Fibroblast of skin of left biceps (primary cell): ENCODE measurements at places on chromosomes 7 and 10.

DNA sequence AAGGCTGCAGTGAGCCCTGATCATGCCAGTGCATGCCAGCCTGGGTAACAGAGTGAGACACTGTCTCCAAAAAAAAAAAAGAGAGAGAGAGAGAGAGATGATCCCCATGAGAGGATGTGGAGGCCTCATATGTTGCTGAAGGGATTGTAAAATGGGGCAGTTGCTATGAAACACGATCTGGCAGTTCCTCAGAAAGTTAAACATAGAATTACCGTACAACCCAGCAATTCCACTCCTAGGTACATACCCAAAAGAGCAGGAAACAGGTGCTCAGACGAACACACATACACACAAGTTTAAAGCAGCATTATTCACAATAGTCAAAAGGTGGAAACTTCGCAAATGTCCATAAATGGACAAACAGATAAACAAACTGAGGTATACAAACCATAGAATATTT is 27.4 kb upstream of the CYTH3 start:
- DNase-seq: no peak

- DNase-seq: no peak
These were observed 53.5 kb upstream of the TNS3 start for GRCh38 chr7:47635091-47636080.

DNA sequence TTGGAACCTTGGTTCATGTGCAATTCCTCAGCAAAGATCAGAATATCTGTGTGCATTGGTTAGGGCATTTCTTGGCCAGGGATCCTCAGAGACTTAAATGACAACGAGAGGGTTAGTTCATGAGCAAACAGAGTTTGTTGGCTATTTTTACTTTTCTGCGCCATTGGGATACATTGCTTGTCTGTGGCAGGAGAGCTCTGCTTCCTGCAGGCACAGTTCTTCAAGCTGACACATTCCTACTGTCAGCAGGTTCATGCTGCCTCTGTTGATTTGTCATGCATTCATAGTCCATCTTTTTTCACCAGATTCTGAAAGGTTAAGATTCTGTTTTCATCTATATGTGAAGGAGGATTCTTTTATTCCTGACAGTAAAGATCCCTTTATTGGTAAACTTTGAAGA is 139.4 kb downstream of the TMEM178B start:
- no peak for DNase-seq

- no peak for DNase-seq
These were observed 59.4 kb downstream of the PLPP4 start for GRCh38 chr10:120516426-120516825.

GRCh38 chr7:46814516-46815250 is 767.2 kb downstream of the TNS3 start:
- no peak for DNase-seq

GRCh38 chr10:51709324-51709972 is 10.1 kb upstream of the CSTF2T start:
- DNase-seq: no peak

DNA sequence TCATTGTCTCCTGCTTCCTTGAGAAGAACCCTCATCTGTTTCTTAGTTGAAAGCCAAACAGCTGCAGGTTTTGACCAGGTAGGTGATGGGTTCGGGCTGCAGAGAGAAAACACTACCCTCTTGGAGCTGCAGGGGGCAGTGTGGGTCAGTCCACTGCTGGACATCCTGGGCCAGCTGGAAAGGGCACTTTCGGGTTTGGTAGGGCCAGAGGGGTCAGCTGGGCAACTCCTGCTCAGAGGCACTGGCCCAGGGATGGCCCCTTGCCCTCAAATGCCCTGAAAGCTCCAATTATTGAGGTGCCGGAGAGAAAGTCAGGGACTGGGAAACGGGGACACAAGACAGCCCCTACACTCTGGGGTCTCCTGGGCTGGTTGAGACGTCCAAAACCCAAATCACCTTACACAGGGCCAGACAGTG is 90.7 kb downstream of the MKI67 start:
- no peak for DNase-seq

- DNase-seq: no peak
These were observed 2.8 kb upstream of the HIBADH start for GRCh38 chr7:27665531-27665930.

GRCh38 chr10:86535132-86535882 is 13.7 kb upstream of the WAPL start:
- DNase-seq: no peak

GRCh38 chr7:125773113-125773785 is 843.6 kb upstream of the POT1 start:
- DNase-seq: no peak

DNA sequence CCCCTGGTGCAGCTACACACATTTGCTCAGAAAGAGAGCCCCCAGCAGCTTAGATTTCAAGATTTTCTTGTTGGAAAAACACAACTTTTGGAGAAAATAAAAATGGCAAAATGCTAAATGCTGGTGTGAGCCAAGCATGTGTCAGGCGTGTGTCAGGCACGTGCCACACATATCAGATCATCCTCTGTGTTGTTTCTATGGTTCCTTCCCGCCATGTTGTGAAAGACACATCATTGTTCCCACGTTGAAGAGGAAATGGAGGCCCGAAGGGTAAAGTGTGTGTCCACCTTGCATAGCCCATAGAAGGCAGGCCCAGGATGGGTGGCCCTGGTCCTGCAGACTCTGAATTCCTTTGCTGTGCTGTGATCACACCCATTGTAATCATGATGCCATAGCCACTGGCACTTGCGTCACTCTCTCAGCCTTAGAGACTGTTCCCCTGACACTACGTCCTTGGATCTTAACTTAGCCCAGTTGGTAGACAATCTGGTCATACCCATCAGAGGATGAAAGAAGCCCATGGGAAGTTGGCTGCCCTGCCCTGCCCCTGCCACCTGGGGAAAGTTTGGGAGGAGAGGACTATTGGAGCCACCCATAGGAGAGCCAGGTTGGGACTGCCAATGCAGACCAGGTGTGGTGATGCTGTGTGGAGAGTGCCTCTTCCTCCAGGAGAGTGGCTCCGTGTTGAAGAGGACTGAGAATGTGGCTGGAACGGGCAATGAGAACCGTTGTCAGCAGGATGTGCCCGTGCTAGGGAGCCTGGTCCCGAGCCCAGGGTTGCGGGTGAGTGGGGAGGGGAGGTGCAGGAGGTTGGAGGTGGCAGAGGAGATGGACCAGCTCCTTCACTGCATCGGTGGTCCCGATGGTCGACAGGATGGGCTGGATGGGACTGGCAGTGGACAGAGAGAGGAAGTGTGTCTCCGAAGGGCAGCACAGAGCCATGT is 65.6 kb upstream of the IGFBP3 start:
- DNase-seq: no peak

DNA sequence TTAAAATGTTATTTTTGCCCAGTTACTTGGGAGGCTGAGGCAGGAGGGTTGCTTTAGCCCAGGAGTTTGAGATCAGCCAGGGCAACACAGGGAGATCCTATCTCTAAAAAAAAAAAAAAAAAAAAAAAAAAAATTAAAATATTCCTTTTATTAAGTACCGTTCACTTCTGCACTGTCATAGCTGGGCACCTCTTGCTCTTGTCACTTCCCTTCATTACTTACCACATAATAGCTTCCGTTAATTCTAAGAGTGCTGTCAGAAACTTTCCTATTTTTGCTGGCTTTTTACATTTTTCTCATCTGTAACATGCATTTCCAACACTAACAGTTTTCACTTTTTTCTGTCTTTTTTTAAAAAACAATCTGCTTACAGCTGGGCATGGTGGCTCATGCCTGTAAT is 132.9 kb downstream of the PIP4K2A start:
- DNase-seq: no peak

DNA sequence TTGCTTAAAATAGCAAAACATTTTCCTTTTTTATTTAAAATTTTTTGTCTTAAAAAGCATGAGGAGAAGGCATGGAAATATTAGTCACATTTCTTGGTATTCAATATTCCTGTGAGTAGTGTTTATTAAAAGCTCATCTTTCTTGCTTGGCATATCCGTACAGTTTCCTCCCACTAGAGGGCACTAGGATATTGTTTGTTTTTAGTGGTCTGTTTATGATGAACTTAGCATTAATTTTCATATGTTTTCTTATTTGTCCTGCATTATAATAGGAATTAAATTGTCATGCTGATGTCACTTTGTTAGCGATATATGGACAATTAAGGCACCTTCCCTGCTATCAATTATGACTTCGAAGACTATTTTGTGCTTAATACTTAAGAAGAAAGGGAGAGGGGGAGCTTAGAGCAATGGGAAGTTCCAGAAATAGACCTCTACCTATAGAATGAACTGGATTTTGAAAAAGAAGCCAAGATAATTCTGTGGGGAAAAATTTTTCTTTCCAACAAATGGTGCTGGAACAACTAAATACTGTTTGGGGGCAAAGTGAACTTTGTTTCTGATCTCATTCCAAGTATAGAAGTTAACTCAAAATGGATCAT is 91.0 kb upstream of the STRIP2 start:
- no peak for DNase-seq

DNA sequence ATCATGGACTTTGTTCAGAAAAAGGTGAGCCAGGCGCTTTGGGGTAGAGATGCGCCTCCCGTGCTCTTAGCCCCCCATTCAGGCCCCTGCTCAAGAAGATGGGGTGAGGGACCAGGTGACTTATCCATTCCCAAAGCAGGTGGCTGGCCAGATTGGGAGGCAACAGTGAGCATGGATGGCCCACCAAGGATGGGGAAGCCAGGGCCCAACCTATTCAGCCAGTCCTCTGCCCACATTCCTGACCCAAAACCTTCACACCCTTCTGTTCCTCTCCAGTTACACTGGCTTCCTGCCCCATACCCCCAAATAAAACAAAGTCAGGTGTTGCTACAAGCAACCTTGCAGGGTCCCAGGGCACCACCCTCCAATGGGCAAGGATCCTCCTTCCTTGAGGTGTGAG is 44.4 kb downstream of the TSPAN15 start:
- no peak for DNase-seq

GRCh38 chr7:38451840-38452239 is 178.4 kb upstream of the TARP start:
- DNase-seq: no peak

DNA sequence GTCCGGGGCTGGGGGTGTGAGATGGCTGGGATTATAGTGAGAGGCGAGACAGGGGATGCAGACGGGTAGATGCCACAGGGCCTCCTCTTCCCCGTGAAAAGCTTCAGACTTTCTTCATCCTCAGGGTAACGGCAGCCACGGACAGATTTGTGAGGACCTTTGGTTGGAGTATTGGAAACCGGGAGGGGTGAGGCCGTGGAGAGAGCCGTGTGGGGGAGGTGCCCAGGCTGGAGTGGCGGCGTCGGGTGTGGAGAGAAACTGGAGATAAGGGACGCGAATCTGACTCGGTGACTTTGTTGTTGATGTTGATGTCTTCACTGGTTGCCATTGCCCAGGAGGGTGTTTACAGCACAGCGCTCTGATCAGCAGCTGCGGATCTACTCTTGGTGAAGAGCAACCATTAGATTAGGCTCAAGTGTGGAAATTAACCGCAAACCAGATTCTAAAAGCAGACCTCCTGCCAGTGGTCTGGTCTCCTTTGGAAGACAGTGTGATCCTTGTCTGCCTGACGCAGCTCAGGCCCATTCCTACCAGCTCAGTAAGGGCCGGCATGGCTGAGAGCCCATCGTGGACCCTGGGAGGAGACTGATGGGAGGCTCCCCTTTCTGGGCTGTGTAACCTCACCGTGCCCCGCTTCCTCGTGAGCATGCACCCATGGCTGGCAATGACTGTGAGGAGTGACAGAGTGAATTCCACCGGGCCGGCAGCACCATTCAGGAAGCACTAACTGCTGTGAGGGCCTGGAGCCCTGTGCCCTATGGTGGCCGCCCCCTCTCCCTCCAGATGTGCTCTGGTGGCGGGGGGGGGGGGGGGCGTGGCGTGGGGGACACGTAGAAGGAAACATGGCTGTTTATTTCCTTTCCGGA is 90.3 kb downstream of the INPP5A start:
- no peak for DNase-seq

GRCh38 chr7:105880571-105881330 is 4.4 kb upstream of the ATXN7L1 start:
- DNase-seq: no peak

- no peak for DNase-seq
These were observed 30.7 kb upstream of the APBB1IP start for GRCh38 chr10:26407406-26407969.

GRCh38 chr10:17255512-17255911 is 27.5 kb downstream of the VIM start:
- DNase-seq: no peak

DNA sequence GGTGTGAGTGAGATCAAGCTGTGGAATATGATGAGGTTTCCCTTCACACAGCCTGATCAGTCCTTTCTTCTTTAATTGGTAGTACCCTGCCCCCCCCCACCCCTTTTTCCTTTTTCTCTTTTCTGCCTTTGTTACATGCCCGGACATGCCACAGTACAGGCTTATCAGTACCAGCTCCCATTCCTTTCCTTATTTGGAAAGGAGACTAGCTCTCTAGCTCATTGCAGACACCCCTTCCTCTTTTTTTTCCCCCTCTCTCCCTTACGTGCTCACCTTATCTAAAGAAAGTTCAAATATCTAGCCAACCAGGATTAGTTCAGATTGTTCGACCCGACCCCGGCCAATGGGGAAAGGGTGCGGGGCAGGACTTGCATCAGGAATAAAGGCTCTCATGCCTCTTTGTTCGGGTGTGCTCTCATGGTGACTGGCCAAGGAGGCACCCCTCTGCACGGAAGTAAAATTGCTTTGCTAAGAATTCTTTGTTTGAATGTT is 230.4 kb downstream of the ACTR3B start:
- DNase-seq: no peak

DNA sequence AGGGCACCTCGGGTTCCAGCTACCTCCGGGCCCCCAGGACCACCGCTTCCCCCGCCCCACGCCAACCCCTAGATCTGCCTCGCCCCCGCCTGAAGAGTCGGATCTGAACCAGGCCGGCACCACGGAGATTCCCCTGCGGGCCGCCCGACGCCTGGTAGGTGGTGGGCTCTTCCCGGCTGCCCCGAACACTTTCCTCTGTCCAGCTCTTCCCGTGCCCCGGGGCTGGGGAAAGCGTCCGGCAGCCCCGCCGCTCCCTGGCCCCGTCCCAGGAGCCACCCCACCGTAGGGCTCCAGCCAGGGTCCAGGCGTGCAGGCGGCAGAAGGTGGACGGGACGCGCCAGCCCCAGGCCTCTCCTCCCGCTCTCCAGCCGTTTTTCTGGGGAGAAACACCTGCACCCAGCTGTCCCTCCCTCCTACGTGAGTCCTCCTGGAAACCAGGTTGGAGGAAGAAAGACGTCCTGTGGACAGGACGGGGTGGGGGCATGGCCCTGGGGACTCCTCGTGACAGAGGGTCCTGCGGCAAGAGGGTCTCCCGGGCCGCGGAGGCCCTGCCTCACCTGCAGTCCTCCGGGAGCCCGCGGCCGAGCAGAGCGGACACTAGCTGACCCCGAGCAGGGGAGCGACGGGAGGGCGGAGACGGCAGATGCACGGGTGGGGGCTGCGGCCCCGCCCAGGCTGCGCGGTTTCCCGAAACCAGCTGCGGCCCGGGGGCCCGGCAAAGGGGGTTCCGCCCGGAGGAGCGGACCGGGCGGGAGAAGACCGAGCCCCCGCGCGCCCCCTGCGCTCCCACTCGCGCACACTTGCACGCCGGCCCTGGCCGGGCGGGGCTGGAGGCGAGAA is at the start of gene TMEM176B:
TSS of gene TMEM176B (minus strand) at position 624 of the 840 bp plus-strand sequence. CDS start 3,795 bp downstream, outside the sequence.
- DNase-seq: no peak

DNA sequence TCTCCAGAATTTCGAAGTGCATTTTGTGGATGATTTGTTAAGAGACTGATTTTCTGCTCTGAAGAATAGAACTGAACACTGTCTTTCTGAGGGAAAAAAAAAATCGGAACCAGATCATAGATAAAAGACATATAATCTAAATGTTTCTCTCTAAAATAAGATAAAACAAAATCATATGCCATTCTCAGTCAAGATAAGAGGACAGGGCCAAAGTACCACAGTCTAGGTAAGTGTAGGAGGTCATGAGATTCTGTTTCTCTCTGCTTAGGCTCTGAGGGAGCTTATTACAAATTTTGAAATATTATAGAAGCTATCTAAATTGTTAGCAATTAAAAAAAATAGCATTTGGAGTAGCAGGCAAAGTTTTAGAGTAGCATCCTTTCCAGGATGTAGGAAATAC is 702 bp upstream of the AOAH start:
- DNase-seq: no peak
